ENCODE measurements at places on chromosomes 1 and 21. TPM values are rescaled to one million over a fixed set of nuclear protein-coding genes. Genes with fewer than 3 reads are reported as not detected.

NMNAT2 gene
- 0.17 TPM for total RNA-seq

DCST1 gene
- not detected for total RNA-seq

HNRNPCL4 gene
- not detected for total RNA-seq

OR2T6 gene
- total RNA-seq = not detected

PTGFR gene
- 0.81 TPM for total RNA-seq

ENSA gene
- total RNA-seq = 222 TPM

IL19 gene
- not detected for total RNA-seq

CFHR1 gene
- total RNA-seq = not detected

PLD5 gene
- 9.2 TPM for total RNA-seq

MAP3K7CL gene
- total RNA-seq = 3.1 TPM

FHAD1 gene
- 2.0 TPM for total RNA-seq

GIPC2 gene
- total RNA-seq = 0.07 TPM

FCRL2 gene
- not detected for total RNA-seq

MAB21L3 gene
- 4.8 TPM for total RNA-seq

AHCTF1 gene
- total RNA-seq = 65.8 TPM

RAP1GAP gene
- total RNA-seq = 37.7 TPM

PLA2G2F gene
- total RNA-seq = not detected

FAM131C gene
- 0.71 TPM for total RNA-seq

POGZ gene
- total RNA-seq = 102 TPM

EFNA3 gene
- 5.8 TPM for total RNA-seq

CD101 gene
- total RNA-seq = 1.7 TPM
